WTC11 (cell line): ENCODE measurements at places on chromosomes 16 and 17.

DNA sequence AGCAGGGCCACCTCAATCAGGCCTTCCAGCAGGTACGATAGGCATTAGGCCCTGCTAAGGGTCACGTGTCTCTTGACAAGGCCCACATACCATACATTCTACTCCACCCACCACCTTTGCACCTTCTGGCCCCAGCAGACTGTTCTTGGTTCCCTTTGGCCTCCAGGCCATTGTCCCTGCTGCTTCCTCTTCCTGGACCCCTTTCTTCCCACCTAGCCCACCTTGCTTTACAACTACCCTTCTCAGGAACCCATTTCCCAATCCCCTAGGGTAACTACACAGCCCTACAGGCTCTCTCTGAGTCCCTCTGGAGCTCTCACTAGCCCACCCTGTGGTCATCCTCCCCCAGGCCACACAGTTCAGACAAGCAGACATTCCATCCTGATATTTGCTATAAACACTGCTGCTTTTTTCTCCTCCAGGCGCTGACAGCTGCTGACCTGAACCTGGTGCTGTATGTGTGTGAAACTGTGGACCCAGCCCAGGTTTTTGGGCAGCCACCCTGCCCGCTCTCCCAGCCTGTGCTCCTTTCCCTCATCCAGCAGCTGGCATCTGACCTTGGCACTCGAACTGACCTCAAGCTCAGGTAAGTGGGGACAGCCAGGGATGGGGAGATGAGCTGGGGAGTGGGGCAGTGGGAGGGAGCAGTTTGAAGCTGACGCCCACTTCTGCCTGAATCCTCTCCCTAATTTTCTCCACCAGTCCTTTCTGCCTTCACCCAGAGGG is 1.4 kb upstream of the NRN1L start:
- no peak for DNase-seq

DNA sequence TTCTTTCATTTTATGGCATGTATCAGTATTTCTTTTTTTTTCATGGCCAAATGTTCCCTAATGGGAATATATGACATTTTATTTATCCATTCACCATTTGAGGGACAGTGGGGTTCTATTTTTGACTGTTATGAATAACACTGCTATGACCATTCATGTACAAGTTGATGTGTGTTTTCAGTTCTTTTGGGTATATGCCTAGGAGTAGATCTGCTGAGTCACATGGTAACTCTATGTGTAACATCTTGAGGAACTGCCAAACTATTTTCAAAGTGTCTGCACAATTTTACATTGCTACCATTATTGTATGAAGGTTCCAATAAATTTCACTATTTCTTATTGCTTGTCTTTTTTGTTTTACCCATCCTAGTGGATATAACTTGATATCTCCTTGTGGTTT is 223.0 kb downstream of the TANC2 start:
- no peak for DNase-seq

GRCh38 chr17:29018788-29019474 is 13.1 kb upstream of the SEZ6 start:
- no peak for DNase-seq

DNA sequence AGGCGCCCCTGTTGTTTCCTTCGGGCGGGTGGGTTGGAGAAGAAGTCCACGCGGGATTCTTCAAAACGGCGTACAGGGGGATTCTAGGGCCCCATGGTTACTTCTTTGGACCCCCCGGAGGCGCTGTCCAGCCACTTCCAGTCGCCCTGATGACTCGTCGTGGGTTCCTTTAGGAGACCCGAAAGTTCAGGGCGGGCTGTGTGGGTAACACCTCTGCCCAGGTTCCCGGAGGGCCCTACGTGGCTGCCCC is 716 bp upstream of the HIC1 start:
- no peak for DNase-seq

GRCh38 chr16:49052846-49053245 is 228.8 kb downstream of the CBLN1 start:
- no peak for DNase-seq

GRCh38 chr17:33266116-33266515 is 27.0 kb downstream of the ASIC2 start:
- no peak for DNase-seq

- DNase-seq: peak; percentile 97
Observed at GRCh38 chr17:34361478-34362061, 1.5 kb downstream of the CCL1 start.

- no peak for DNase-seq
Observed at GRCh38 chr17:82355770-82356427, 3.1 kb upstream of the TEX19 start.

DNA sequence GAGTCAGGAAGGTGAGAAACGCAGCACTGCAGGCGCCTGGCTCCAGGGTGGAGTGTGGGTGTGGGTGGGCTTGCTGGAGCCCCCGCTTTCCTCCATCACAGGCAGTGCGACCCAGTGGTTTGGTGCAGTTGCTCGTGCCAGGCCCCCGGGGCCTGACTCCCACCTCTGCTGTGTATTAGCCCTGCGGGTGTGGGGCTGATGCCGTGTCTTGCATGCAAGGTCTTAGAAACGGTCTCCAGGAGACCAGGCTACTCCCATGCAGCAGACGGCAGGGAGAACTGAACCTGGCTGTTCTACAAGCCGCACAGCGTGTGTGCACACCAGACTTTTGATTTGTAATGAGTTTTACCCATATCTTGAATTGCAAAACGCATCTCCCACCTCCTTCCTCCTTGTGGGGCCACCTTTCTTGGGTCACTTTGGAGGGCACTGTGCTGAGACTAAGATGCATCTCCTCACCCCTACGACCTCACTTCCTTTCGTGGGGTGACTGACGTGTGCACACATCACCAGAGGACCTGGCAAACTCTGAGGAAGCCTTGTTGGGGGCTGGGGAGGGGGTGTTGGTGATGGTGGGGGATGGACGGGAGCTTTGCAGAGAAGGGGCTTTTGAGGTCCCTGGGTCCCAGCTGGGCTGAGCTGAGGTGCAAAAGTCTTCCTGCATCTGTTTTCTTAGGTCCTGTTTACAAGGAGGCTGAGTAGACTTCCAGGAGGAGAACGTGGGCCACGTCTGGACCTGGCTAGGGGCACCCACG is 101.8 kb upstream of the TNRC6C start:
- no peak for DNase-seq
